ENCODE measurements at places on chromosomes 1 and 21.

- DNase-seq = no peak
Measured at GRCh38 chr1:214957330-214958137, 125.0 kb upstream of the KCNK2 start.

DNA sequence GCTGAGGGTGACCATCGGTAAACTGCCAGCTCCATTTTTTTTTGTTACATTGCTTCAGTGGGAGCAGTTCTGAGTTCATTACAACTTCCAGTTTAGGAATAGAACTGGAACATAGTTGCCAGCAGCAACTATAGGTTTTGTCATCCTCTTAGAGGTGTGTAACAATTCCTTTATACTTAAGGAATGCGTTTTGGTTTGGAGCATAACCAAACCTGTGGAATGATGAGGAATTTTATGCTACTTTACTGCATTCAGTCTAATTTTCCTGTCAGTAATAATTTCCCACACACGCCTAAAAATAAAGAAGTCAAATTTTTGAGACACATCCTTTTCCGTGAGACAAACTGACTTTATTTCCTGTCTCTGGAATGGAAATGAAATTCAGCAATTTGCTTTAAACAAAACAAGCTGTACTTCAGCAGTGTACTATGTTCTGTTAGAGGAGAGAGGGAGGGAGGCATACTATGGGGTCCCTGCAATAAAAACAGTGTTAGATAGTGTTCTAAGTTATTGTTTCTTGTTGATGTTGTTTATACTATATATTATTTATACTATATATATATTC, 4.8 kb upstream of the AMPD1 start:
- no peak for DNase-seq

DNA sequence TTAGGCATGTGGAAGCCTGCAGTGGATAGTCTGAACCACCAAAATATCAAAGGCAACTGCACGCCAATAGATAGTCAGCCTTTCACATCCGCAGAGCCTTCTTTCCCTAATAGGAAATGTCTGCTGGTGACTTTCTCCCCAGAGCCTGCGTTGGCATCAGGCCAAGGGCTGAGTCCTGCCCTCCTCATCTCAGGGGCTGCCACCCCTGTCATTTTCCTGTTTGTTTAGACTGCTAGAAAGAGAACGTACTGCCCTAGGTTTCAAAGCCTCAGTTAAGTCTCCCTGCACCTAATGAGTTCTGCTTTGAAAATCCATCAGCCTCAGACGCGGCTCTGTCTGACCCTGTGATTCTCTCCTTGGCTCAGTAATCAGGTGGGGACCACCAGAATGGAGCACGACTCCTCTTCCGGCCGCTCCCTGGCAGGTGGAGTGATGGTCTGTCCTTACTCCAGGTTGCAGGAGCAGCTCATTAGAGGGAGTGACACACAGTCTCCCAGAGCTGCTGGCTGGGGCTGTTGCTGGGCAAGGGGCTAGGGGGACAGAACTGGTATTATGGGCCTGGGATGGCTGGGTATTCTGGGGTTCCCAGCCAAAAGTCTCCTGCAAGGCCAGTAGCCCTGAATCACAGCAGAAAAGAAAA, 27.3 kb downstream of the STUM start:
- DNase-seq = no peak

- no peak for DNase-seq
Measured at GRCh38 chr1:3198371-3199271, 129.6 kb downstream of the PRDM16 start.

DNA sequence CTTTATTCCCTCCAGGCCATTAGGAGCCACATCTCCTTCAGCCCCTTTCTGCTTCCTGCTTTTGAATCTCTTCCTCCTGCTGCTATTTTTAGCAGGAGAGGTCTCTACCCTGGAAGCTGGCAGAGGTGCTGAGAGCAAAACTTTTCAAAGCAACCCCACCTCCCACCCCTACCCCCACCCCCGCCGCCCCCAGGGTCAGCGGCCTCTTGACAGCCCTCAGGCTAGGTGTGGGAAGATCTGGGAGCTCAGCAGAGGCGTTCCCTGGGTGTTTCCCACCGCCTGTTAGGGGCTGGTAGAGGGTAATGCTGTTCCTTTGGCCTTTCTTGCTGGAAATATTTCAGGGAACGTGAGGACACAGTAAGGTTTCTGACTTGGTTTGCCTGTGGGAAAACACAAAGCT, 112.5 kb upstream of the CACHD1 start:
- no peak for DNase-seq

DNA sequence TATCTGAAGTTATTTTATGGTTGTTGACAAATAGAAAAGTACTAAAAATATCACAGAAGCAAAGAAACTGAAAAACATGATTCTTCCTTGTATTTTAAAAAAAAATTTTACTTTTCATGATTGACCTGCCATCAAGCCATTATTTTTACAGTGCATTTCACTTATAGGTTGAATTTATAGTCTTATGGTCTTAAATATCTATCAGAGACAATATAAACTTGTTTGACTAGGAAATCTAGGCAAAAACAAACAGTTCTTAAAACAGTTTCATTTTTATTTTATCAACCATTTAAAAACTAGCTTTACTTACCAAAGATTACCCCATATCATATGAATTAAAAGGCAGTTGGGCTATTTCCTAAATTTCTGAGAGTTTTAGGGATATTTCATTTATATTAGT, 59.2 kb downstream of the SLC16A1 start:
- no peak for DNase-seq

- peak; percentile 27 for DNase-seq
Measured at GRCh38 chr1:27527890-27528817, 38.2 kb upstream of the WASF2 start.

- peak; percentile 38 for DNase-seq
Measured at GRCh38 chr1:6603238-6603914, 707 bp upstream of the KLHL21 start.

DNA sequence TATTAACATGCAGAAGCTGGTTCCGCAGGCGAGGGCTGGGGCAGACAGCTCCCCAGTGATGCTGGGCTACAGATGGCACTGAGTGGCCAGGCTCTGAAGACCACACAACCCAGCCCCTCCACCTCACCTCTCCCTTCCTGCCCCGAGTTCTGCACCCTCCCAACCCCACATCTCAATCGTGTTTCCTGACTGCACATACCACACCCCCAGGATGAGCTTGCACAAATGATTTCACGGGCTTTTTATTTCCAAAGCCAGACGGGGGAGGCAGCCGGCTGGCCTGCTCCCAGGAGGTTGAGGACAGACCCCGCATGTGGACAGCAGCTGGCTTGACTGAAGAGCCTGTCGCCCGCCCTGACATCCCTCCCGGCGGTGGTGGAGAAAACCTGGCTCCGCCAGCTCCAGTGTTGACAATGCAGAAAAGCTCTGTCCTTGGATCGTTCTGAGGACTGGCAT, 21.4 kb upstream of the ALDH4A1 start:
- DNase-seq = peak; percentile 29

DNA sequence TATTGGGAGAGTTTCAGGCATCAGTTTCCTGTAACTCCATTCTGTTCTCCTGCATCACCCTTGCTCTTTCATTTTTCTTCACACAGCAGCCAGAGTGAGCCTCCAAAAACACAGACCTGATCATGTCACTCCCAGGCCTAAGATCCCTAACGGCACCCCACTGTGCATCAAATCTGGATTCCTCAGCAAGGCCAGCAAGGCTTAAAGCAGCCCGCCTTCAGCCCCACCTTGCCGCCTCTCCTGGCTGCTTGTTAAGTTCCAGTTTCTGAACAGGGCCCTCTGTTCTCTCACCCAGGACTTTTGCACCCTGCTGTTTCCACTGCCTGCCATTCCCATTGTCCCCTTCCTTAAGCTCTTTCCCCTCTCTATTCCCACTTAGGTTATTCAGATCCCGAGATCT, 29.3 kb downstream of the C1orf116 start:
- no peak for DNase-seq

- no peak for DNase-seq
Measured at GRCh38 chr1:29305943-29306342, 69.6 kb downstream of the PTPRU start.

DNA sequence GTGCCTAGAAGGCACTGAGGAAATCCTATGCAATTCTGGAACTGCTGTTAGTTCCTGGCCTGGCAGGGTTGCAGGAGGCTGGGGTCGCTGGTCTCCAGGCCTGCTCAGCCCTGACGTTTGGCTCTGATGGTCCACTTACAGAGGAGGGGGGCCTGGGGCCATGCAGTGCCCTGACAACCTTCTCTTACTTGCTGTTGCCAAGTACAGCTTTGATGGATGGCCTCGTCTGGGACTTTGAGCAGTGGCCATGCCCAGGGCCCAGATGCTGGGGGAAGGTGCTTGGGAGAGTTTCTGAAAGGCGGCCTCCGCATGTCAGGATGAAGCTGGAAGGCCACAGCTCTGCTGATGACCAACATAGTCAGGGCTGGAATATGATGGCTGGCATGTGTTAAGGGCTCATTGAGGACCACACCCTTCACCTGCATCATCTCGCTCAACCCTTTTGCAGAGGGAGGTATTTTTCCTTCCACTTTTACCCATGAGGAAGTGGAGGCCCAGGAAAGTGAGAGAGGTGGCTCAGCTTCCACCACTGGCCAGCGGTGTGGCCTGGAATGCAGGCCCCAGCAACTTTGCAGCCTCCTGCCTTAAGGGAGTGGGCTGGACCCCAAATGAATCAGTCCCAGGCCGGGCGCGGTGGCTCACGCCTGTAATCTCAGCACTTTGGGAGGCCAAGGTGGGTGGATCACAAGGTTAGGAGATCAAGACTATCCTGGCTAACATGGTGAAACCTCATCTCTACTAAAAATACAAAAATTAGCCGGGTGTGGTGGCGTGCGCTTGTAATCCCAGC, 34.7 kb upstream of the LRRC3 start:
- DNase-seq = no peak

DNA sequence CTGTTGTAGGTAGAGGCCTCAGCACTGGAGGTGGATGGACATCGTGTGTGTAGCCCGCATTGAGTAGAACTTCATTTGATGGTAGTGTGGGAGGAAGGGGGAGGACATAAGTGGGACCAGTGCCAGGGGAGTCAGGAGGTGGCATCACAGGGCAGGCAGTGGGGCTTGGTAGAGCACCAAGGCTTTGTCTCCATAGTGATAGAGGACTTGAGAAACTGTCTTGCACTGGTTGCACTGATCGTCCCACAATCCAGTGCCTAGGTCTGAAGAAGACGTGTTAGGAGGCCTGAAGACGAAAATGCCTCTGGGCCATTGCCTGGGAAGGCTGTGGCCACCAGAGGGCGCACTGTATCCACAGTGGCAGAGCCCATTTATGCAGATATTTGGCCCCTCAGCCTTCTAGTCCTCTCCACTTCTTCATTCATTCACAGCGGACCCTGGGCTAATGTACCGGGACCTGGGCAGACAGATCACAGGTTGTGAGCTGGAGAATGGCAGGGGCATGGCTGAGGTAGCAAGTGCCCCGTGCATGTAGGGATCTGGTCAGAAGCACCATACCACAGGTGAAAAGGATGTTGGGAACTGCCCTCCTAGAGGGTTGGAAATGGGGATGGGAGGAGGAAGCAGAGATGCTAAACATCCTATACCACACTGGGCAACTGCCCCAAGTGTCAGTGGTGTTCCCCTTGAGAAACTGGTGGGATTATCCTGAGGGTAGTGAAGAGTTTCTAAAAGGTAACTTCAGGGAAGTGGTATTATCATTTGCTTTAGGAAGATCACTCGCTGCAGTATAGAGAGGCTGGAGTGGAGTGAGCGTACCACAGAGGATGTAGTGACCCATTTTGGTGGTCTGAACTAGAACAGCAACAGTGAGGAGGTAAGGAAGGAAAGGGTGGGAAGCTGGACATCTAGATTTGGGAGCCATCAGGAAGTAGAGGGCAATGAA, 95.3 kb downstream of the PIK3R3 start:
- DNase-seq = peak; percentile 80

- no peak for DNase-seq
Measured at GRCh38 chr1:92273039-92273438, 25.7 kb downstream of the GLMN start.

GRCh38 chr1:211345719-211346118, 19.1 kb downstream of the TRAF5 start:
- DNase-seq = no peak

DNA sequence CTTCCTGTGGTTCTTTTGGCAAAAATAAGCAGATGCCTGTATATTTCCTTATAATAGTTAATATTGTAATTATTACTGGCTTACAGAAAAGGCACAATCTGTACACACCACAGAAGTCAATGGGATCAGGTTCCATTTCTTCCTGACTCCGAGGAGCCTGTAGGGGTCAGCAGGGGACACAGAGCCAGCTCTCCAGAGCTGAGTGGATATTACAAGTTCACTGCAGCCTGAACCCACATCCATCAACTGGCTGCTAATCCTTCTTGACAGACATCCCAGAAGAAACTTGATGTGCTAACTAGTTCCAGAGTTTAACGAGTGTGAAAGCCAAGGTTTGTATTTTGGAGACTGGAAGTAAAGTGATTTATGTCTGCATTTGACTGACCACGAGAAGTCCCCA, 203.8 kb downstream of the LMX1A start:
- DNase-seq = no peak

DNA sequence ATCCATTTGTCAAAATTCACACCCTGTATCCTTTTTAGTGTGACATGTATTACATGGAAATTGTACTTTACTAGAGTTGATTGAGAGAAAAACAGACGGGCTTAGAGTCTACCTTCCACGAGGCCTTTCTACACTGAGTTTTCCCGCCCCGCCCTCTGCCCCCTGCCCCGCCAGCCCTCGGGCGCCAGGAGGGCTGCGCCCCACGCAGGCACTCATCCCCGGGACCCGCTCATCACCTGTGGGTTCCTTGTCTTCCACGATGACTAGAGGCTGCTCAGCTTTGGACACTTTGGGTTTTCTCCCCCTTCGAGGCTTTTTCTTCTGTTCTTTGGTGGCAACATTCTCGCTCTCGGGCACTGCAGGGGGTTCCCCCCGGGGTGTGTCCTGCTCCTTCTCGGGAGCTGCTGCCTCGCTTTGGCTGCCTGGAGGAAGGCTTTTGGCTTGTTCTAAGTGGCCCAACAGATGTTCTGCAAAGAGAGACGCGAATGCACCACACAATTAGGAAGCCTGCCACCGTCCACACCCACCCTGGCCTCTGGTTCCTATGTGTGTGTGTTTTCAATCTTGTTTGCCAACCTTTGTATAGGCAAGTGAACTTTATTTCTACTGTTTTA, 39.6 kb downstream of the PRDM15 start:
- no peak for DNase-seq

Measured in CD4-positive, alpha-beta T cell treated with Interleukin-6 at 100 ng/mL for 8 hours (primary cell).